Stomach (tissue), 19 donors: ENCODE measurements at places on chromosomes 12 and 14. TPM values are rescaled to one million over a fixed set of nuclear protein-coding genes. Genes with fewer than 3 reads are reported as not detected.

The AKAP6 gene
- total RNA-seq, result 3.5 TPM

The NDUFB1 gene
- total RNA-seq, result 439 TPM

The DAO gene
- not detected for total RNA-seq

The TAS2R31 gene
- 7.7 TPM for total RNA-seq

The RTN1 gene
- not detected for total RNA-seq

The SLC5A8 gene
- total RNA-seq, result not detected

The EML5 gene
- total RNA-seq, result 3.5 TPM

The PYM1 gene
- 59.4 TPM for total RNA-seq

The KCNH3 gene
- 0.55 TPM for total RNA-seq

The HOXC12 gene
- not detected for total RNA-seq

The PDE6H gene
- not detected for total RNA-seq

The ACRBP gene
- 6.4 TPM for total RNA-seq

The TAS2R20 gene
- total RNA-seq, result not detected
